IPS DF 6.9 (cell line): ENCODE measurements at places on chromosomes 5 and 9.

DNA sequence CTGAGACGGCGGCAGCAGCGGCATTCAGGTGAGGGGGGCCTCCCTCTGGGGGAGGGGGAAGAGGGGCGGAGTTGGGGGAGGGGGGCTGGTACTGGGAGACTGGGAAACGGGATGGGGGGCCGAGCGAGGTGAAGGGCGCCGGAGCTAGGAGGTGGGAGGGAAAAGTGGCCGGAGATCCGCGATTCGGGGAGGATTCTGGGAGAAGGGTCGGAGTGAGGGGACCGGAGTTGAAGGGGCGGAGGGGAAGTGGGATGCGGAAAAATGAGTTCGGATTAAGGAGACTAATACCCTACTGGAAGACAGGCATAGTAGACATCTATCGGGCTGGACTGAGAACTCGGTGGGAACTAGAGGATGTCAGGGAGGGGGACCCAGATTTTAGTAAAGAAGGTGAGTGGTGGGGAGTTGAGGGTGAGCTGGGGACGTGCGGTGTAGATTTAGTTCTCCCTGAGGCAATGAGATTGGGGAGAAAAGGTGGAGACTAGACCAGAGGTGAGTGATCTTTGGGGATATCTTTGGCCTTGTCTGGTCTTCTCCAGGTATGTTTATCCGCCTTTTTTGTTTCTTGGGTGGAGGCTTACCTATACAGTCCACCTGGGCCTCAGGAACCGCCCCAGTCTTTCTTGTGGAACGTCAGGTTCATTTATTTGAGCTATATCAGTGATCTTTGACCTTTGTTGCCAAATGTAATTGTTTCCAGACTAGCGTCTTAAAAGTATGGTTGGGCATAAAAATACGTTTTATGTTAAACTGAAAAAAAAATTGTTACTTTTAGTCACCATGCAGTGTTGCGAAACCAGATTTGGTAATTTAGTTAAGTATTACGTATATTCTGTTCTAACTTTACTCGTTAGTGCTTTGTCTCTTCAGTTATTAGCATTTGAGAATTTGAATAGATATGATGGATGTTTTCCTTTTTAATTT is 632 bp downstream of the UBAP1 start:
- DNase-seq = peak; percentile 66

- DNase-seq = no peak
Observed at GRCh38 chr5:170201311-170201710, 31.5 kb upstream of the C5orf58 start.

GRCh38 chr9:123445116-123445515 is 89.1 kb downstream of the CRB2 start:
- DNase-seq = no peak

- no peak for DNase-seq
Observed at GRCh38 chr9:128106181-128106939, 21.2 kb downstream of the PTGES2 start.

DNA sequence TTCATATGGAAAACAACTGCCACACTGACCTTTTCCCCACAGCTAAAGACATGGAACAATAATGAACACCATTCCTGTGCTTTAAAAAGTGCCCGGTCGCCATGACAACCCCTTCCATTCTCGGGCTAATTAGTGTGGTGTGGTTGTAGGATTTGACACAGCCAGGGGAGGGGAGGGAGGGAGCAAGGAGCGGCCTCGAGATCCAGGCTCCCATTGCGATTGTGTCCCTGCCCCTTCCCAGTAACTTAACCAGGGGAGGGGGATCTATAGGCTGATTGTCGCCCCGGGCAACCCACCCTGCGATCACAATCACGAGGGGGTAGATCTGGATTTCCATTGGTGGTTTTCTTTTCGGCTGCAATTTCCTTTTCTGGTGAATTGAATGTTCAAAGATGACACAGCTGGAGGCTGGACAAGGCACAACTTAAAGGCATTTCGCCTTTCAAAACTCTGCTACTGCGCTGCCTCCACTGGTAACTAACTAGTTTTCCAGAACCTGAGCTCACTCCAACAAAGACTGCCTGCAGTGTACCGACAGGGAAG is 96.7 kb upstream of the RETREG1 start:
- DNase-seq = no peak

DNA sequence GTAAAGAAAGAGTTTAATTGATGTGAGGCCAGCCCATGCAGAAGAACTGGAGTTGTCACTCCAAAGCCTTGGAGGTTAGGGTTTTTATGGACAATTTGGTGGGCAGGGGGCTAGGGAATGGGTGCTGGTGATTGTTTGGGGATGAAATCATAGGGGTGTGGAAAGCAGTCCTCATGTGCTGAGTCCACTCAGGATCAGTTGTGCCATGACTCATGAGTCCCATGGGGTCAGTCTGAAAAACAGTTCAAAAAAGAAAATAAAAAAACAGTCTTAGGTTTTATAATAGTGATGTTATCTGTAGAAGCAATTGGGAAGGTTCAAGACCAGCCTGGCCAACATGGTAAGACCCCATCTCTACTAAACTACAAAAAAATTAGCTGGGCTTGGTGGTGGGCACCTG is 162.3 kb downstream of the KDM4C start:
- no peak for DNase-seq

GRCh38 chr5:103094737-103095136 is 25.2 kb downstream of the GIN1 start:
- DNase-seq = no peak

GRCh38 chr5:27315363-27316270 is 277.2 kb upstream of the CDH9 start:
- peak; percentile 25 for DNase-seq

- no peak for DNase-seq
Observed at GRCh38 chr5:37717613-37718431, 122.0 kb downstream of the GDNF start.

- no peak for DNase-seq
Observed at GRCh38 chr9:87118594-87118993, 171.3 kb upstream of the GAS1 start.

GRCh38 chr5:31657315-31657979 is 18.5 kb downstream of the PDZD2 start:
- DNase-seq = no peak
